ENCODE measurements at places on chromosomes 7 and 10.

GRCh38 chr7:131225619-131226513 is 101.8 kb upstream of the MKLN1 start:
- peak; percentile 74 for DNase-seq

GRCh38 chr10:43402176-43402575 is 6.8 kb downstream of the HNRNPF start:
- no peak for DNase-seq

- no peak for DNase-seq
These were observed 81.3 kb downstream of the SH2D4B start for GRCh38 chr10:80619036-80619435.

DNA sequence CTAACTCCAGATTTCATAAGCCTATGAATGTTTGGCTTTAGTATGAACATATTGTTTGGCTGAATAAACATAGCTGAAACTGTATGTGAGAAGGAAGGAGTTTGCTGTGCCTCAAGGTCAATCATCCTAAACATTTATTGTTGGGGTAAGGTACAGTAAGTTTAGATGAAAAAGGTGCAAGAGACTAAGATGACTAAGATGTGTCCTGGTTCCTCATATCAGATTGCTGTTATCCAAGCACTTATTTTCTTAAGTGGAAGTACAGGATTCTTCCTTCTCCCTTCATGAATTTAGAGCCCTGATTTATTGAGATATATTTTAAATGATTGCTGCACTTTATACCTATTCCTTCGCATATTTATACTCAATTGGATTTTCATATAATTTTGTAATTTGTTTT is 12.2 kb downstream of the MDFIC start:
- DNase-seq, result no peak

- DNase-seq, result peak; percentile 24
These were observed 84.7 kb downstream of the TMEM178B start for GRCh38 chr7:141158561-141158960.

DNA sequence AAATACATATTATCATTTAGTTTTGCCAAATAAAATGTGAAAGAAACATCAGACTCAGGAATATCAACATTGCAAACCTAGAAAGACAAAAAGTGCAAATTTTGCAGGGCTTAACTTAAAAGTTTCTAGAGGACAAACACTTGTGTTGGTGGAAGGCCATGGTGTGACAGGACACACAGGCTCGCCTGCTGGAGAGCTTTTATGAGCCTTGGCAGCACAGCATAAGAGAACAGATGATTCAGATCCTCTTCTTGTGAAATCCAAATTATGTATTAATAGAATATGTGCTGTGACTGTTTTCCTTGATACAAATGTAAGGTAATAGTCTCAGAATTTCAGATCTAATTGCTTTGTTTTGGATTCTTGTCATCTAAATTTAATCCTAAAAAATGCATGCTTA is 72.9 kb upstream of the ABCB5 start:
- peak; percentile 11 for DNase-seq

GRCh38 chr10:79101560-79102497 is 33.1 kb downstream of the ZMIZ1 start:
- peak; percentile 67 for DNase-seq

- DNase-seq, result no peak
These were observed 39.8 kb upstream of the PCBD1 start for GRCh38 chr10:70928140-70928539.

DNA sequence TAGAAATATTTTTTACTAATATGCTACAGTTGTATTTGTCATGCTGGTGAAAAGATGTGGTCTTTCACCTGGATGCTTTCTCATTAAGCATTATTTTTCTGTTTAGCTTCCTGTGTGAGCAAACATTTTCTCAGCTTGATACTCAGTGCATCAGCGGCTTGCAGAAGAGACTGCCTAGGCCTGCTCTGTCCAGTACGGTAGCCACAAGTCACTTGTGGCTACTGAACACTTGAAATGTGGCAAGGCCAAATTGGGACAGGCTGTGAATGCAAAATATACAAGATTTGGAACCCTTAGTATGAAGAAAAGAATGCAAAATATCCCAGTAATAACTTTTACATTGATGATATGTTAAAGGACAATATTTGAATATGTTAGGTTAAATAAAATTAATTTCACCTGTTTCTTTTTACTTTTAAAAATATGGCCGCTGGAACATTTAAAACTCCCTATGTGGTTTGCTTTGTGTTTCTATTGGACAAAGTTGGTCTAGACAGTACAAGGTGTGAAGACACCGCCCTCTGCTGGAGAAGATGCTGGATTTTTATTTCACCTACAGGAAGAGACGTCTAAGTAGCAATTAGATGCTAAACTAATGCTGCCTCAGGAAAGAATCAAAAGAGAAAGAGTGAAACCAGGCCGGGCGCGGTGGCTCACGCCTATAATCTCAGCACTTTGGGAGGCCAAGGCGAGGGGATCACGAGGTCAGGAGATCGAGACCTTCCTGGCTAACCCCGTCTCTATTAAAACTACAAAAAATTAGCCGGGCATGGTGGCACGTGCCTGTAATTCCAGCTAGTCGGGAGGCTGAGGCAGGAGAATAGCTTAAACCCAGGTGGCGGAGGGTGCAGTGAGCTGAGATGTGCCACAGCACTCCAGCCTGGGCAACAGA is 5.3 kb downstream of the SRGN start:
- DNase-seq, result peak; percentile 82

DNA sequence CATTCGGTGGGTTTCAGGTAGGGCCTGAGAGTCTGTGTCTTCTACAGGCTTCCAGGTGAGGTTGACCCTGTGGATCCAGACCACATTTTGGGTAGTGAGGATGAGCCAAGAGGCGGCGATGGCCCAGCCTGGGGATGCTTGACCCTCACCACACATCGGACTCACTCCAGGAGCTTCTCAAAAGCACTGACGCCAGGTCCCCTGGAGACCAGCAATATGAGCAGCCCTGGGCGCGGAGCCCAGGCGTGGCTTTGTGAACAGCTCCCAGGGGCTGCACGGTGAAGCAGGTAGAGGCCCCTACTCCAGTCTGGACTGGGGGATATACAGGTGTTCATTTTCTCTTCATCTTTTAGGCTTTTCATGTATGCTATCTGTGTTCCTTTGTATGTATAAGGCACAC is 139.7 kb upstream of the PCBD1 start:
- DNase-seq, result no peak

GRCh38 chr10:101840102-101840684 is 3.4 kb downstream of the KCNIP2 start:
- no peak for DNase-seq

DNA sequence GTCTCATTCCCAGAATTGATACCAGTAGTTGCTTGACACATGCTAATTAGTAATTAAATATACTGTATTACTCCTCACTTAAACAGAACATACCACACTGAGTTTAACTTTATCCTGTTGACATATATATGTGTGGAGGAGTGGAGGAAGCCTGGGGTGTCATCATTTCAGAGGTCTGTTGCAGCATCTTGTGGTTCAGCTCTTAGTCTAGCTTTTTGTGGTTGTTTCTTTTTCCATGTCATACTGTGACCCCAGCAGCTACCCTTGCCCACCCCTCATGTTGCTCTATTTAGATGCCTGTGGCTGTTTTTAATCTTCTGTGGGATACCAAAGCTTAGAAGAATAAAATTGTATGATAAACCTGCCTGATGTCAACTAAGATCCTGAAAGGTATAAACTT is 875.4 kb downstream of the LRMDA start:
- no peak for DNase-seq

DNA sequence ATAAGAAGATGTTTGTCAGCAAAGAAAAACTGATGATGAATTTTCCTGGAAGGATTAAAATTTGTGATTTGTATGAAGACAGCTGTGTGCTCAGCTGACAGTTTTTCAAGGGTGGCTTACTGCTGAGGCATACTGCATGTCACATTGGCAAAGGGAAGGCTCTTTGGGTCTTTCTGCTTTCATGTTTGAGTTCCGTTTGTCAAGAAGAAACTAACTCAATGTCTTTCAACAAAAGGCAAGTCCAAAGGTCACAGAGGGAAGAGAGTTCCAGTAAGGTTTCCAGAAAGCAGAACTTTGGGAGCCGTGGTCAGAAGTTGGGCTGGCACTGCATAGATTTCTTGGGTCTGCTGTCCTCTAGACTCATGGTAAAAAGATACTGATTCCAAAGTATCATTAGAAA is 16.9 kb downstream of the DYDC2 start:
- no peak for DNase-seq

GRCh38 chr7:22404421-22405023 is 47.6 kb upstream of the RAPGEF5 start:
- no peak for DNase-seq

GRCh38 chr10:35559416-35559815 is 45.7 kb upstream of the GJD4 start:
- no peak for DNase-seq

- DNase-seq, result no peak
These were observed 250.3 kb downstream of the ADARB2 start for GRCh38 chr10:1486841-1487687.

DNA sequence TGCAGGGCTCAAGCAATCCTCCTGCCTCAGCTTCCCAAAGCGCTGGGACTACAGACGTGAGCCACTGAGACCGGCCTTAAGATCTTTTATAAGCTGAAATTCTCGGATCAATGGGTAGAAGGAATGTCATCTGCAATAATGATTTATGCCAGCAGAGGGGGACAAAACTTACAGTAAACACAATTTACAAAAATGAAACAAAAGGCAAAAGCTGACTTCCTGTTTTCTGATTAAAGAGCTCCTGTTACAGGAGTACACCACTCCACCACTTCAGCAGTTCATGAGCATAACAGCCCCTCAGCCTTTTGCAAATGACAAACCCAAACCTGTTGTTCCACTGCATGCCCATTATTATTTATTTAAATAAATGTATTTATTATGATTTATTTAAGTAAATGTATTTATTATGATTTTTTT is 88.5 kb upstream of the ATP6V0A4 start:
- DNase-seq, result peak; percentile 76

DNA sequence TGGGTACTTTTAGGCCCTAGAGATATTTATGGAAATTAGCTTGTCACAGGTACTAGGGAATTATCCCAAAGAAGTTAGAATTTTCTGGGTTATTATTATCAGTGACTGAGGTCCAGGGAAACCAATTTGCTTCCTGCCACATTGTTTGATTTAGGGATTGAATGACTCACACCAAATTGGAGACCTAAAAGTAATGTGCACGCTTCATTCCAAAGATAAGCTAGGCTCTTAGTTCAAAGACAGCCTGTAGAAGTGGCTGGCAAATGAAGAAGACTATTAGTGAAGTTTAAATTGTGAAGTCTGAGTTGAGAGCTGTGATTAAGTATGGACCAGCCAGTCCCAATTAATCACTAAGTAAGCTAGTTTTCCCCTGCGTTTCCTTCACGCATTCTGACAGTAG is 188.1 kb upstream of the MYO3A start:
- no peak for DNase-seq

DNA sequence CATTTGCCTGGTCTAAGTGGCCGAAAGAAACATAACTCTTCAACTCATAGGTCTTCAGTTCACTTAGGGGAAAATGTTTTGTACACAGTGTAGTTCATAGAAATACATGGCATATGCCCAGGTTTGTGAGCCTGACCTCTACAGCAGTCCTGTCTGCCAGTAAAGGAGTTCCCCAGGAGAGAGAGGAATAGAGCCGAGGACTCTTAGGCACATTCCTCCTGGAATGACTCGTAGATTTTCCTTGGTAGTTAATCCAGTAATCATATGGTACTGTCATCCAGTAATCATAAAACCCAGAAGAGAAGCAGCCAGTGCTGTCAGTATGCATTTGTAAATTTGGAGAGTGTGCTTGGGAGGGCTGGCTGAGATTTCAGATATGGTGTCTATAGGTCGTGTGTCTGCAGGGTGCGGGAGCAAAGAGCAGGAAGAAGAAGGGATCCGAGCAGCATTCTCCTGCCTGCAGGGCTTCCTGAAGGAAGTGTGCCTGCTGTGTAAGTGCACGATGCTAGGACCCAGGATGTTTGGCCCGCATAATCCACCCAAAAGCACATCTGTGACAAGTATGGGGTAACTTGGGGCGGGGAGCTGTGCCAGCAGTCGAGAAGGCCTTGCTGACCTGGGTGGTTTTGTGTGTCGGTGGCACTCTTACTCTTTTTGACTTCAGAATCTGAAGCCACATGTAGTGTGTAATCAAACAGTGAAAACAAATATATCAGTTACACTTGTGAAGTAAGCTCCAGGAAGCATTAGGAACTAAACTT is 13.9 kb downstream of the EIF4H start:
- no peak for DNase-seq

DNA sequence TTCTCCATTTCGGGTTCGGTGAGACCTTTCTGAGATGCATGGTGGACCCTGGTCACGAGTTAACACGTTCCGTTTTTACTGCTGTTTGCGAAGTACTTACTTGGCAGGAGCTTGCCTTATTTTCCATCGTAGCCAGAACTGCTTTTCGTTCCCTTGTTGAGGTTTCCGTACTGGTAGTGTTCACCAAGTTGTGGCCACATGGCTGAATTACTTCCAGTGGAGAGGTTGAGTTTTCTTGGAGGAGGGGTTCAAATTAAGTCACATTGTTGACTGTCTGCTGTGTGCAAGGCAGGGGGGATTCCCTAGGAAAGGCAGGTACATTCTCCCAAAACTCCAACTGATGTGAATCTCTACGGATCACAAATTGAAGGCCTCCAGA is 4.0 kb downstream of the MXI1 start:
- no peak for DNase-seq

All from hepatocyte (in vitro differentiated cells).